ENCODE measurements at places on chromosomes 11 and 22.

DNA sequence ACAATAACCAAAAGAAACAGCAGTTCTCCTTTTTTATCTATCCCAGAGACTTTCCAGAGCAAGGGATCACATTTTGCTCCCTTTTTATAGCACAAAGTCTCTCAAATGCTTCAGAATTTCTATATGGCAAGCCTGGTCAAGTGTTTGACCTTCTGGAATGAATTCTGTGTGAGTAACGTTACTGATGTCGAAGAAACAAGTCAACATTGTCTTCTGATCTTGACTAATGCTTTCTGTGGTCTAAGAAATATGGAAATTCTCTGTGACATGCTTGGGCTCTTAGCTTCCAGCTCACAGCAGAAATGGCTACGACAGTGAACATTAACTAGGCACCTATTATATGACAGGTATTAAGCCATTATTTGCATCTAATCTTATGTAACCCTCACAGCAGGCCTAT, 411.7 kb downstream of the CADM1 start:
- DNase-seq = no peak

GRCh38 chr22:38471237-38471636, 3.3 kb downstream of the KDELR3 start:
- DNase-seq = no peak

DNA sequence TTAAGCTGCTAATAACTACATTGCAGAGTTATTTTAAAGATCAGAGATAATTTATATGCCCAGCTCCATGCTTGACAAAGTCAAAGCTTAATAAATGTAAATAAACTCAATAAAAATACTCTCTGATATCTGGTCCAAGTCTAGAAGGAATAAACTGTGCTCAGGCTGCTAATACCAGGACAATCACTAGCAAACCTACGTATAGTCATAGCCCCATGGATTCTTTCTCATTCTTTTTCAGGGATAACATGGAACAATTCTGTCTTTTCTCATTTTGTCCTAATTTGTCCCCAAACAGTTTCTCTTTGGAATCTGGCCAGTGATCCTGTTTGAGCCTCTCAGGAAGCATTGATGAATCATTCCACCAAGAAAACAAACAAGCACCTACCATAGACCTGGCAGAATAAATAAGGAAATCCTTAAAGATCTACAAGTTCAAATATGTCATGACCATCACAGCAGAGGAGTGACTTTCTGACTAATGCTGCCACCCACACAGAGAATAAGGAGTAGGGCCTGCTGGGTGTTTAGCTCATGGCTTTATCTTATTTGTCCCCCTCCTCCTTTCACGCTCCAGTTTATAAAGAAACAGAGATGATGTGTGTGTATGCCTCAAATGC, 14.1 kb upstream of the B3GNT6 start:
- no peak for DNase-seq

DNA sequence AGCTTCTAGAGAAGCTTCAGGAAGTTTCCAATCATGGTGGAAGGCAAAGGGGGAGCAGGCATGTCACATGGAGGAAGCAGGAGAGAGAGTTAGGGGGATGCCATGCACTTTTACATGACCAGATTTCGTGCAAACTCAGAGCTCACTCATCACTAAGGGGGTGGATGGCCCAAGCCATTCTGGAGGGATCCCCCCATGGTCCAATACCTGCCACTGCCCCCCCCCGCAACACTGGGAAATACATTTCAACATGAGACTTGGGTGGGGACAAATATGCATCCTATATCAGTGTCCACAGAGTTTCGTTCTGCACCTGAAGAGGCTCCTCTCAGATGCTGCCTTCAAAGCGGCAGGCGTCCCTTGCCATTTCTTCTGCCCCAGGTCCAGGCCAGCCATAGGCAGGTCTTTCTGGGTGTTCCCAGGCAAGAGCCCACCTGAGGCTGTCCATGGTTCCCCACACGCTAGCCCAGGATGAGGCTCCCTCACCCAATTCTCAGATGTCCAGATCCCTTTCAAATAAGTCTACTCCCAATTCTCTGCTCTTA, 1344.3 kb downstream of the TBC1D22A start:
- no peak for DNase-seq

GRCh38 chr22:30876915-30877553, 91.5 kb downstream of the MORC2 start:
- DNase-seq = peak; percentile 75

DNA sequence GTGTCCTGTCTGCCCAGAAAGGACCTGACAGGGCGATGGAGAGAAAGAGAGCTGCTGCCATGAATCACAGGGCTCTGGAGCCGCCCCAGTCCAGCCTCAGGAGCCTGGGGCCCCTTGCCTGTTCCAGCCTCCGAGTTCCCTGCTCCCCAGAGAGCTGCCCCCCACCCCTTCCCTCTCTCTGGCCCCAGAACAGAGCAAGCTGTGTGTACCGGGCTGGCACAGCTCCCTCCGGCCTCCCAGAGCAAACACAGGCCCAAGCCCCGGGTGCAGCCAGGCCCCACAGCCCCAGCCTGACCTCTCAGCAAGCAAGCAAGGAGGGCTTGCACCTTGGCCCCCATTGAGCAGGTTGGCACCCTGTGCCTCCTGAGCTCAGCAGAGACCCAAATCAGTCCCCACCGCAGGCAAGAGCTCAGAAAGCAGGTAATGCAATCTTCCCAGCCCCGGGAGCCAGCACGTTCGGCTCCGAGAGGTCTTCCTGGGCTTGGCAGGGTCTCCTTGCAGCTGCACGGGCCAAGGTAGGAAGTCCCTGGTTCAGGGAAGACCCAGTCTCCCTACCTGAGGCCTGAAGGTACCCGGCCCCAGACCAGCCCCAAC, 1.4 kb downstream of the PACSIN3 start:
- peak; percentile 56 for DNase-seq

GRCh38 chr11:104164028-104164520, at the start of gene PDGFD:
PDGFD (minus strand) TSS chr11:104164147.
- DNase-seq = peak; percentile 80

DNA sequence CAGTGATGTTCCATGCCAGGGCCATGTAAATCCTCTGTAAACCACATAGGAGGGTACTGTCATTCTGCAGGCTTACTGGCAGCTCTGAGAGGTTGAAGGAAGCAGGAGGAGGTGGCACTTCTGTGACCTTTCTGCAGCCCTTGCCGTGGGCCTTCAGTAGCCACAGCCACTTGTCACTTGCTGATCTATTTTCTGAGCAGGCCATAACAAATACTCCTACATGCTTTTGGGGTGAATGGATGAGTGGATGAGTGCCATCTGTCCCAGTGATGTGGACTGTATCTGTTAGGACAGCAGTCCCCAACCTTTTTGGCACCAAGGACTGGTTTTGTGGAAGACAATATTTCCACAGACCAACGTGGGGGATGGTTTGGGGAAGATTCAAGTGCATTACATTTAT, 10.2 kb downstream of the B3GNT6 start:
- no peak for DNase-seq

DNA sequence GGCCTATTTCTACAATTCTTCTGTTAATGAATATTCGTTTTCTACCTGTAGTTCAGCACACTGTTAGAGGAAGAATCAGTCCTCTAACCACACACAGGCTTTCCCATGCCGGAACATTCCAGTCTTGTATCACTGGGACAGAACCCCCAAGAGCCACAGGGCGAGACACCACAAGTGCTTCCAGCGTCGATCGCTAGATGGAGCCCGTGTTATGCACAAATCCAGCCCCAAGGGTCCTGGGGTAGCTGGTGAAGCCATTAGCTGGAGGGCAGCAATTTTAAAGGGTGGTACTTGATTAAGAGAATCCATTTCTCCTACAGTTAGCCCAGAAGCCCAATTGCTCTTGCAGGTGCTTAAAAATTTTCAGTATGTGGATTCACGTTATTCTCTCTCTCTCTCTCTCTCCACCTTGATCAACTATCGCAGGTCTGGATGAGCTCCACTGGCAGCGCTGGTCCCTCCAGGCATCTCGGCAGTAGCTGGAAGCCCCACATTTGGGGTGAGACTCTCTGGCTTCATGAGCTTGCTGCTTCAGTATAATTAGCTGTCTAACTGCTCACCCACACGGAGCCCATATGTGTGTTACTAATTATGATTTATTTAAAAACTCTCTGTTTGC, 148.2 kb upstream of the SNX19 start:
- DNase-seq = peak; percentile 56

DNA sequence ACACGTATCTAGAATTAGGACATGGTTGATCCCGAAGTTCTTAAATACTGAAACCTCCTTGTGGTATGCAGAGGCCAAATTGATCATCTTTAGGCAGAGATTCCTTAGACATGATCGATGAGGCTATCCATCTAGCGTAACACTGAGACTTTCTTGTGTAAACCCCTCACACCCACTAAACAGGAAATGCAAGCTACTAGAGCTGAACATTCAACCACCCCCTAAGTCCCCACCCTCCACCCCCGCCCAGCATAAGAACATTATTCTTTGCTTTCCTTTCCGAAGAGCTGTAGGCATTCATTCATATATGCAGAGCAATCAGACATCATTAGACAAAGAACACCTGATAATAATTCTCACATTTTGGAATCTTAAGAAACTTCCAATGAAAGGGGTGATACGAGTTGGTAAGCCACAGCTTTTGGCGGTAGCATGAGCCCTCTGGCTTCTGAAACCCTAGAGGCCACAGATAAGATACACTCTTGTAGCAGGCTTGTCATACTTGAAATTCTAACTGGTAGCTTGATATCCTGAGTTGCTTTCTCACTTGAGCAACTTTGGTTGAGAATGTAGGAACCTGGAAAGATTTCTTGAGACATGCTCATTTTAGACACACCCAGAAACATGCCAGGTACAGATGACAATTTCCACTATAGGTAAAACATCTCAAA, 42.2 kb downstream of the FLI1 start:
- no peak for DNase-seq

GRCh38 chr11:19447150-19447566, 206.4 kb upstream of the E2F8 start:
- no peak for DNase-seq

GRCh38 chr11:109697140-109697843, 275.3 kb downstream of the C11orf87 start:
- no peak for DNase-seq

GRCh38 chr11:13335319-13335718, 57.7 kb downstream of the BMAL1 start:
- DNase-seq = peak; percentile 62

DNA sequence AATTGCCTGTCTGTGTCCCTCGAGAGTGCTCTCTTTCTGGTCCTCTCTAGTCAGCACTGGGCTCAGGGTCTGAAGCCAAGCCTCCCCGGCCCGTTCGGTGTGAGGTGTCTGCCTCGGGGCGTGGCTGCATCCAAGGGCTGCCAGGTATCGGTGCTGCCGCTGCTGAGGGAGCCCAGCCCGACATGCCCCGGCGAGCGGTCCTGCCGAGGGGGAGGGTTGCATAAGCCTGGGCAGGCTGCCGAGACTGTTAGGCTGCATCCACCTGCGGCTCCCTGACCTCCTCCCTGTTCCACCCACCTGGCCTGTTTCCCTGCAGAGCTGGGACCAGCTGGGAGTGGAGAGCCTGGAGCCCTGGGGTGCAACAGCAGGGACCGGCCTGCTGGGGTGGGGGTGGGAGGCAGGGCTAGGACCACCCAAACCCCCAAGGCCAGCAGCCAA, 6.3 kb downstream of the OVOL1 start:
- DNase-seq = no peak

GRCh38 chr22:45895436-45896152, 81.4 kb downstream of the WNT7B start:
- peak; percentile 15 for DNase-seq

DNA sequence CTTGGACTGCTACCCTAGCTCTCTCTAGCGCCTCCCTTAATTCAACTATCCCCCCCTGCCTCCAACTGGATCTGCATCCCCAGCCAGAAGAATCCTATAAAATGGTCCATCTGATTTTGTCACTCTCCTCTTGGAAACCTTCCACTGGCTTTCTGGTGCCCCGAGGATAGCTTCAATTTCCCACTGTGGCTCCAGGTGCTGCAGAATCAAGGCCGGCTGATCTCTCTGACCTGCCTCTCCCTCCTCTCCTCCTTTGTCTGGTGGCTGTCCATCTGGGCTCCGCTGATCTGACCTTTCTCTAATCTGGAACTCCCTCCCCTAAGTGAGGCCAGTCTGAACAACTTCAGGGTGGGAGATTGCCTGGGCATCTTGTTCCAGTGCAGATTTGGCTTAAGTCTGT, 6.1 kb upstream of the GRK3 start:
- DNase-seq = no peak

GRCh38 chr11:133064152-133064877, 468.0 kb downstream of the OPCML start:
- peak; percentile 79 for DNase-seq

DNA sequence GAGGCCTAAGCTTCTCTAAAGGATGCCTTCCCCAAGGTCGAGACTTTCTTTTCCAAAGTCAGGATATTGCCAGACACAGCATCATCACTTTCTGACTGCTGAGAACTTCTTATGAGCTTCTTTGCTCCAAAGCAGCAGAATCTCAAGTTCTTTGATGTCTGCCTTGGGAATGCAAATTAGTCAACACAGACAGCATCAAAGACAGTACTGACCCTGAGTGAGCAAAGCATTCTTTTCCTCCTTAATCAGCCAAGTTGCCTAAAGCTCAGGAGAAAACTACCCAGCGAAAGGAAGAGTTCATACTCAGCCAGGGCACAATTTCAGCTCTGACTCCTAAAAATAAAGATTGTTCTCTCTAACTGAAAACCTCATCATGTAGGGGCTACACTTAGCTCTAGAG, 98.0 kb downstream of the SLC36A4 start:
- no peak for DNase-seq

Measured in left ventricle myocardium superior (tissue), 1 donor.